Left lung (tissue), 14 donors: ENCODE measurements at places on chromosomes 1 and 21. TPM values are rescaled to one million over a fixed set of nuclear protein-coding genes. Genes with fewer than 3 reads are reported as not detected.
A peak's percentile ranks its signal among the peaks of the same experiment; 100 is the strongest.

DNA sequence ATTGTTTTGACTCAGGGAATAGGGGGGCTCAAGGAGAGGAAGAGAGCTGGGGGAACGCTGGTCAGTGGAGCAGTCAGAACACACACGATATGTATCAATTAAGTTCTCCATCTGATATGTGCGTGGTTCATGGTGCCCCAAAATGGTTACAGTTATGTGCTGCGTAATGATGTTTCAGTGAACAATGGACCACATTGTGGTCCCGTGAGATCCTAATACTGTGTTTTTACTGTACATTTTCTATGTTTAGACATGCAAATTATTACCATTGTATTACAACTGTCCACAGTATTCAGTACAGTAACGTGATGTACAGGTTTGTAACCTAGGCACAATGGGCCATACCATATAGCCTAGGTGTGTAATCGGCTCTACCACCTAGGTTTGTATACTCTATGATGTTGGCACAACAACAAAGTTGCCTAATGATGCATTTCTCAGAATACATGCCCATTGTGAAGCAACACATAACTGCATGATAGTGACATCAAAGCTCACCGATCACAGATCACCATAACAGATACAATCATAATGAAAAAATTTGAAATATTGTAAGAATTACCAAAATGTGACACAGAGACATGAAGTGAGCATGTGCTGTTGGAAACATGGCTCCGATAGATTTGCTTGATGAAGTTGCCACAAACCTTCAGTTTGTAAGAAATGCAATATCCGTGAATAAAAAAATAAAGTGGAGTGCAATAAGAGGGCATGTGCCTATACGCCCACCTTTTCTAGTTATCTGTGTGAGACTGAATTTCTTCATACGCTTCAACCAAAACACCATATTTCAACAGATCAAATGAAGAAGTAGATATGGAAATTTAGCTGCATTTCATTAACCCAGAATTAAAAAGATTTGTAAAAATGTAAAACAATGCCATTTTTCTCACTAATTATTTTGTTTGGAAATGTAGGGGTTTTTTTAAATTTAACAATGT is 14.8 kb upstream of the TMEM54 start:
- DNase-seq = no peak

PTPN14 gene
- 15.3 TPM for polyA plus RNA-seq

- DNase-seq = peak; percentile 41
Measured at GRCh38 chr1:44696789-44697345, 22.4 kb downstream of the ARMH1 start.

- DNase-seq = no peak
Measured at GRCh38 chr1:210477328-210477924, 148.7 kb downstream of the HHAT start.

DNA sequence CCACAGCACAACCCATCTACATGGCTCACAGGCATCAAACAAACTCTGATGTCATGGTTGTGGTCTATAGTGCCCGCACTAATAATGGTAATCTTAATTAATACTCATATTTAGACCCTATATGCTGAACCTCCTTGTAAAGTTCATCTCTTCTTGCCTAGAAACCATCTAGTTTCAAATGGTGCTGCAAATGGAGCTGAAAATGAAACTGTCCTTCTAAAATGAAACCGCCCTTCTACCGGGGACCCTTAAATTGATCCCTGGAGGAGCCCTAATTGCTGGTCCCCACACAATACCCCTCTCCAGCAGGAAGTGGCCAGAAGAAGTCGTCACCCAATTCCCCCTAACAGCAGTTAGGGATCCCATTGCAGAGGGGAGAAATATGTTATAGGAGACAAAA is 612.6 kb downstream of the MRPL39 start:
- DNase-seq = no peak

DNA sequence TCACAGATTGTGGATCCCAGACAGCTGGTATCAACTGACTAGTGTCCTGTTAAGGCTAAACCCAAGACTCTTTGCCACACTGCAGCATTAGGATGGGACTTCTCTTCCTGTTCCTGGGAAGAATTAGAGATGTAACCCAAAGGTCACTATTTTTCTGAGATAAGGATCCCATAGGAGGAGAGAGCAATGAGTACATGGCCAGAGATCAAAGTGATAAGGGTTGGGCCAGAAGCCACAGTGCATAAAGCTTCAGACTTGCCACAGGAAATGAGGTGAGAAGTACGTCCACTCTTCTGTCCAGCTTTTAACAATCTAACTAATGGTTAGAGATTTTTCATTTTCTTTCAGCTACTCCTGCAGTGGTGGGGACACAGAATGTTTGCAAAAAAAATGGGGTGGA is at the start of gene HSD3B1:
TSS of gene HSD3B1 (plus strand) at position 270 of the 400 bp plus-strand sequence. CDS start 267 bp downstream, outside the sequence.
- no peak for DNase-seq

DNA sequence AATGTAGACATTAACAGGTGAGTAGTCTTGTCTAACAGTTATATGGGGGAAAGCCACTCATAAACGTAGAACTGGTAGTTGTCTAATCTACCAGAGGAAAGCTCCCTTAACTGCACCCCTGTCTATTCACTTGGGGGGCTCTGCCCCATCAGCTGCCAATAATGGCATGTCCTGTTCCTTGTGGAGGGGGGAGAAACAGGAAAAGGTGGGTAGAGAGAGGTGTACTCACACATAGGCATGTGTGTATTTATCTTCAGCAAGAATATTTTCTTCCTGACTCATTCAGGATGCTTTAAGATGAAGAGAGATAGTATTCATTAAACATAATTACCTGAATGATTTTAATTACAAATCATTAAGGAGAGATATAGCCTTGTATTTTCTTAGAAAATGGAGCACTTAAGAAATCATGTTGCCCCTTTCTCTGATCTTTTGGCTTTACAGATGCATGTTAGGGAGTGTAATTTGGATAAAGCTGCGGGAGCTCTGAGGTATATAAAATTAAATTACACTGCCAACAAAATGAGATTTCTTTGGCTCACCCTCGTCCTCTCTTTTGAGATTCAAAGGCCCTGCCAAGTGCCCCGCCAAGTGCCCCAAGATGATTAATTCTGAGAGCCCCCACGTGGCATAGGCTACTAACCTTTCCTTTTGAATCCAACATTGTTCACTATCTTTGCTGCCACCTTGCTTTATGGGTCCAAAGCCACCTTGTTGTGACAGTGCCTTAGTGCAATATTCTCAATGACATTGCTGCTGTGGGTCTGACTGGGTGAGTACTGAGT is 286.3 kb upstream of the LYPLAL1 start:
- no peak for DNase-seq

DNA sequence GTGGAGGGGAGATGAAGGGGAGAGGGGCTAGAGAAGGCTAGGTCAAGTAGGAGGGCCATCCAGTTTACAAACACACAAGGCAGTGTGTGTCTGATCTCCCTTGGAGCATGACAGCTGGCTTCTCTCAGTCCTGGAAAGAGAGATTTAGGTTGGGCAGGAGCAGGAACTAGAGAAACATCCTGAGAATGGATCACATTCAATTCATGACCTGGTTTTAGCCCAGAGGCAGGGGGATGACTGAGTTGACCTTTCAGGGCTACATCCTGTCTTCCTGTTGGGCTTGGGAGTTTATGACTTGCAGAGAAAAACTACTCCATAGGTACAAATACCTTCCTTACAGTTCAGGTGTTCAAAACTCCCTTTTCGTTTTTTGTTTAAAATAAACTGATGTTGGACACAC is 97.0 kb downstream of the IGSF21 start:
- no peak for DNase-seq

APCS gene
- polyA plus RNA-seq = not detected

NPPA gene
- 1.0 TPM for polyA plus RNA-seq

CCDC190 gene
- polyA plus RNA-seq = 0.68 TPM

CSMD2 gene
- polyA plus RNA-seq = 0.67 TPM

GRCh38 chr1:96472471-96472870 is 249.1 kb upstream of the PTBP2 start:
- no peak for DNase-seq

DNA sequence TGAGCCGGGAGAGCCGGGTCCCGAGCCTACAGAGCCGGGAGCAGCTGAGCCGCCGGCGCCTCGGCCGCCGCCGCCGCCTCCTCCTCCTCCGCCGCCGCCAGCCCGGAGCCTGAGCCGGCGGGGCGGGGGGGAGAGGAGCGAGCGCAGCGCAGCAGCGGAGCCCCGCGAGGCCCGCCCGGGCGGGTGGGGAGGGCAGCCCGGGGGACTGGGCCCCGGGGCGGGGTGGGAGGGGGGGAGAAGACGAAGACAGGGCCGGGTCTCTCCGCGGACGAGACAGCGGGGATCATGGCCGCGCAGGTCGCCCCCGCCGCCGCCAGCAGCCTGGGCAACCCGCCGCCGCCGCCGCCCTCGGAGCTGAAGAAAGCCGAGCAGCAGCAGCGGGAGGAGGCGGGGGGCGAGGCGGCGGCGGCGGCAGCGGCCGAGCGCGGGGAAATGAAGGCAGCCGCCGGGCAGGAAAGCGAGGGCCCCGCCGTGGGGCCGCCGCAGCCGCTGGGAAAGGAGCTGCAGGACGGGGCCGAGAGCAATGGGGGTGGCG is 371 bp downstream of the ARID1A start:
- no peak for DNase-seq

FCRL4 gene
- not detected for polyA plus RNA-seq

GRCh38 chr1:202711949-202712635 is 1.8 kb upstream of the SYT2 start:
- DNase-seq = no peak

CR1L gene
- polyA plus RNA-seq = 0.15 TPM

GRCh38 chr1:150138044-150138443 is 11.7 kb upstream of the PLEKHO1 start:
- DNase-seq = no peak

OR2AK2 gene
- not detected for polyA plus RNA-seq

UTS2 gene
- not detected for polyA plus RNA-seq

- no peak for DNase-seq
Measured at GRCh38 chr1:145792484-145792883, 31.4 kb downstream of the RNF115 start.

PLA2G2D gene
- polyA plus RNA-seq = not detected

SPRR1B gene
- not detected for polyA plus RNA-seq
